ENCODE measurements at places on chromosomes 12 and 14.

DNA sequence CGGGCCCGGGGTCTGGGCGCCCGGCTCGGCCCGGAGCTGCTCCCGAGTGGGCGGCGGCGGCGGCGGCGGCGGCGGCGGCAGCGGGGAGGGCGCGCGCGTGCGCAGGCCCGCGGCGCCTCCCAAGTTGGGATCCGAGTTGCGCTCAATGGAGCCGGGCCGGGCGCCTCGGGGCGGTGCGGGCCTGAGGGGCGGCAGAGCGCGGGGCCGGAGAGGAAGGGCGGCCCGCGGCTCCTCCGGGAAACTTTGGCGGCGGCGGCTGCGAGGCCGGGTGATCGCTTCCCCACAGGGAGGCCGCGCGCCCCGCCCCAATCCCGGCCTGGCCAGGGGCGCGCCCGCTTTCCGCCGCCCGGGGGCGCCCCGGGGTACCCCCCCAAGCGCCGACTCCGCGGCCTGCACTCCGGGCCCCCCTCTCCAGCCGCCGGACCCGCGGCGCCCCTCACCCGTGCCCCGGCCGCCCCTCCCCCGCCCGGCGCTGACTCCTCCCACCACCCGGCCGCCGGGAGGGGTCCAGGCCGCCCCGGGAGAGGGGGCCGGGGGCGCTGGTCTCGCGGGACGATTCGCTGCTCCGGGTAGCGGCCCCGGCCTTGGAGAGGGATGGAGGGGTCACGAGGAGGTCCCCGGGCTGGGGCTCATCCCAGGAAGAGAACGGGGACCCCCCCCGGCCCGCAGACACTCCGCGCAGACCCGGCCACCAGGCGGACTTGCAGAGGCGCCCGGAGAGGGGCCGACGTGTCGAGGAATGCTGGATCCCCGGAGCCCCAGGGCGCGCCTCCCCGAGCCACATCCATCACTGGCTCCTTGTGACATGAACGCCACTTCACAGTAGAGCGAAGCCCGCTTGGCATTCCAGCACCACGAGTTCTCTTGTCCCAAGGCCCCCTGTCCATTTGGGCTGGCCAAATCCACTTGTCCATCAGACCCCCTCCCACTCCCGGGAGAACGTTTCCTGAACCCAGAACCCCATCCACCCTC is at the start of gene RILPL1:
Gene RILPL1 (minus strand): TSS at position 48 of the 972 bp plus-strand sequence. CDS start 237 bp downstream, outside the sequence.
- DNase-seq: peak; percentile 26

- DNase-seq: peak; percentile 10
Observed at GRCh38 chr12:24742378-24742777, 206.5 kb downstream of the BCAT1 start.

GRCh38 chr12:90959538-90960139 is 4.7 kb upstream of the CCER1 start:
- DNase-seq: no peak

DNA sequence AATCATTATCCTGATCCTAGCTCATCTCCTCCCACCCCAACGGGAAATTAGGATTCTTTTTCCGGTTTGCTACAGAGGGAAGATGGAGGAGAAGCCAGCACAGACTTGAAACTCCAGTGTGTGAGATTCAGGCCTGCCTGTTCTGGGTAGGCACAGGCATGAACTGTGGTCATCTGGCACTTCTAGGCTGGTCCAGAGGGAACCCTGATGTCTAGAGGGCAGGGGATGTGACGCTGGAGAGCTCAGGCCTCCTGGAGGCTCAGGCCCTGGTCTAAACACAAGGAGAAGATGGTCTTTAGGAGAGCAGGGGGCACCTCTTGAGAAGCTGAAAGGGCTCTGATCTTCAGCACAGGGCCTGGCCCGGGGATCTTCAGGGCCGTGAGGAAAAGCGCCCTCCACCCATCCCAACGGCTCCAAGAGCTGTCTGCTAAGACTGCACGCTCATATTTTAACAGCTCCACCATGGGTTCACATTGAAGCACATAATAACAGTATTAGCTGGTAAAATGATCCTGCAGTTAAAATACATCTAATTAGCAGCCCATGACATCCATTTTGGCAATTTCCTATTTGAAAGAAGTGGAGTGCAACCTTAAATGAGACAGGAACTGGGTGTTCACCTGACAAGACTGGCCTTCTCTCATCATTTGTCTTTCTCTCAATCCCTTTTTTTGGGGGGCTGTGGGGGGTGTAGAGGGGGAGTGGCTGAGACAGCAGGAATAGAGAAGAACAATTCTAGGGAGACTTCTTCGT is 35.4 kb downstream of the BCL11B start:
- DNase-seq: no peak

GRCh38 chr14:72962829-72963312 is 36.6 kb downstream of the DCAF4 start:
- no peak for DNase-seq

DNA sequence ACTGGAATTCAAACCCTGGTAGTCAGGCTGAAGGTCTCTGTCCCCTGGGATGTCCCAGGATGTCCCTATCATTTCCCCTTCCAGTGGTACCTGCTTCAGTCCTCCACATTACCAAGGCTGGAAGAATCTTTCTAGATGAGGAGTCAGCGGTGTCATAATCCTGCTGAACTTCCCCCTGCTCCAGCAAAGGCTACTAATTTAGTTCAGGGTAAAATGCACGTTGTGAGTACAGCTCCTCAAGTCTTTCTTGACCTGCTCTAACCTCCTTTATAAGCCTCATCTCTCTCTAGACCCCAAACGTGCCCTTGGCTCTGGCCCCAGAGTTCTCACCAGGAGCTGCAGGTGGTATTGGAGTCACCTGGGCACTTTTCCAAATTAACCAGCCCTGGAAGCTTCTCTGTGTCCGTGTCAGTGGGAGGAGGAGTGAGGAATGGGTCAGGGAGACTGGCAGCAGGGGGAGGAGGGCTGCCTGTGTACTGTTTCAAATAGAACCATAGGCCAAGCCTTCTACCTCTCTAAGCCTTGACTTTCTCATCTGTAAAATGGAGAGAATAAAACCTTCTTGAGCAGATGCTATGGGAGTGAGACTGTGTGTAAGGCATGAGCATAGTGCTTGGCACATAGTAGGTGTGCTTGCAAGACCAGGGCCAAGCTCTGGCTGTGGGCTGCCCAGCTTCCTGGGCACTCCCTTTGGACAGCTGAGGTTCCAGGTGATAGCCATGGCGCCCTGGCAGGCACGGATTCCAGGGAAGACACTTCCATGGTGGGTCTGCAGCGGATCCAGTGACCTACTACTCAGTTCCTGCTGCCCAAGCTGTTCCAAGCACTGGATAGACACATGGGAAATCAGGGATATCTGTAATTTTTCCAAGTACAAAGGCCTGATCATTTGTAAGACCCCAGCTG is 24.5 kb downstream of the ASB2 start:
- no peak for DNase-seq

GRCh38 chr12:56998981-56999380 is 7.4 kb downstream of the ZBTB39 start:
- no peak for DNase-seq

- DNase-seq: no peak
Observed at GRCh38 chr14:96162265-96162664, 42.4 kb upstream of the BDKRB2 start.

GRCh38 chr12:24778486-24779304 is 170.2 kb downstream of the BCAT1 start:
- DNase-seq: no peak

GRCh38 chr12:4303750-4304149 is 17.3 kb upstream of the TIGAR start:
- no peak for DNase-seq

- DNase-seq: peak; percentile 25
Observed at GRCh38 chr14:60327447-60328331, 78.7 kb downstream of the PPM1A start.

- DNase-seq: no peak
Observed at GRCh38 chr14:92556863-92557543, 43.4 kb downstream of the RIN3 start.

GRCh38 chr12:119375883-119376190 is 41.3 kb downstream of the CCDC60 start:
- DNase-seq: no peak

DNA sequence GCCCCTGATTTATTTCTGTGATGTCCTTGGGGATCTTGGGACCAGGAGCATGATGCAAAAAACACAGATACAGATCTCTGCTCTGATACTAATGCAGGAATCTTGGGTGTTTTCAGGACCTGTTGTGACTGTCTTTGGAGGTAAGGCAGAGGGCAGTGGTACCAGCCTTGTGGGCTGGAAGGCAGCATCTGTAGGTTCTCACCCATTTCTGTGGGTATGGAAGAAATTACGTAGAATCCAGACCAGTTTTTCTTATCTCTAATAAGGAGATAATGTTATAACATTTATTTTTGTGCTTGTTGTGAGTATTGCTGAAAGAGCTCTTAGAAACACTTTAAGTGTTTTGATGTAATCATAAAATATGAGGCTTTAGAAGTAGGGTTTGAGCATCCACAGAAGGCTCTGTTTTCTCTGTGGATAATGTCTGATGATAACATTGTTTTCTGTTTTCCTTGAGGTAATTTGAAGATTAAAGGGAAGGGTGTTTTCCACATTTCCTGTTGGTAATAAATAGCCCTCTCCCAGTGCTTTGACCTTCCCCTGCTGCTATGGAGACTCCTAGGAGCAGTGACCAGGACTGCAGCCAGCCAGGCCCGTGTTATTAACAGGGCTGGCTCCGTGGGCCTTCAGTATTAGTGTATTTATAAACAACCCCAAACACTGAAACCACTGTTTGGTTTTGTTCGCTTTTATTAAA is 9.4 kb upstream of the DCP1B start:
- DNase-seq: no peak

GRCh38 chr12:95100264-95101190 is 27.1 kb upstream of the NR2C1 start:
- DNase-seq: no peak

- no peak for DNase-seq
Observed at GRCh38 chr12:119008691-119009221, 27.4 kb downstream of the SRRM4 start.

GRCh38 chr12:50615907-50616296 is 111.1 kb downstream of the DIP2B start:
- no peak for DNase-seq

GRCh38 chr14:100041271-100041670 is 24.0 kb upstream of the EVL start:
- DNase-seq: no peak

DNA sequence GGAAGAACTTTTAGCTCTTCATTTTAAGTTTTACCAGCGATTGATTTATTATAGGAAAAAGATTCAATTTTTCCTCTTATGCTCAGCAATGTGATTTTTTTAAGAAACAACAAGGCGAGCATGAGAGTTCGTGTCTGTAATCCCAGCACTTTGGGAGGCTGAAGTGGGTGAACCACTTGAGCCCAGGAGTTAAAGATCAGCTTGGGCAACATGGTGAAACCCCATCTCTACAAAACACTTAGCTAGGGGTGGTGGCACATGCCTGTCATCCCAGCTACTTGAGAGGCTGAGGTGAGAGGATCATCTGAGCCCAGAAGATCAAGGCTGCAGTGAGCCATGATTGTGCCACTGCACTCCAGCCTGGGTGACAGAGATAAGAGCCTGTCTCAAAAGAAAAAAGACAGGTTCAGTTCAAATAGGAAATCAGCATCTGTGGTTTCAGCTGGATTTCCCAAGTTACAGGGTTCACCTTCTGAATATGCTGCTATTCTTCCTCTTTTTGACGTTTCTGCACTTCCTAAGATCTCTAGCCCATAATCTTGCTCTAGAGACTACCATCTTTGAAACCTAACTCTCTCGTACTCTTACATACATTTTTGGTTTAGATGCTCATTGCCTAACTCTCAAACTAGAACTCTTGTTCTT is 274.7 kb downstream of the SEC23A start:
- no peak for DNase-seq

GRCh38 chr14:27075503-27075902 is 477.7 kb upstream of the NOVA1 start:
- DNase-seq: no peak

- no peak for DNase-seq
Observed at GRCh38 chr14:26820138-26820537, 222.3 kb upstream of the NOVA1 start.

GRCh38 chr12:108670066-108670631 is 36.5 kb upstream of the SELPLG start:
- no peak for DNase-seq

DNA sequence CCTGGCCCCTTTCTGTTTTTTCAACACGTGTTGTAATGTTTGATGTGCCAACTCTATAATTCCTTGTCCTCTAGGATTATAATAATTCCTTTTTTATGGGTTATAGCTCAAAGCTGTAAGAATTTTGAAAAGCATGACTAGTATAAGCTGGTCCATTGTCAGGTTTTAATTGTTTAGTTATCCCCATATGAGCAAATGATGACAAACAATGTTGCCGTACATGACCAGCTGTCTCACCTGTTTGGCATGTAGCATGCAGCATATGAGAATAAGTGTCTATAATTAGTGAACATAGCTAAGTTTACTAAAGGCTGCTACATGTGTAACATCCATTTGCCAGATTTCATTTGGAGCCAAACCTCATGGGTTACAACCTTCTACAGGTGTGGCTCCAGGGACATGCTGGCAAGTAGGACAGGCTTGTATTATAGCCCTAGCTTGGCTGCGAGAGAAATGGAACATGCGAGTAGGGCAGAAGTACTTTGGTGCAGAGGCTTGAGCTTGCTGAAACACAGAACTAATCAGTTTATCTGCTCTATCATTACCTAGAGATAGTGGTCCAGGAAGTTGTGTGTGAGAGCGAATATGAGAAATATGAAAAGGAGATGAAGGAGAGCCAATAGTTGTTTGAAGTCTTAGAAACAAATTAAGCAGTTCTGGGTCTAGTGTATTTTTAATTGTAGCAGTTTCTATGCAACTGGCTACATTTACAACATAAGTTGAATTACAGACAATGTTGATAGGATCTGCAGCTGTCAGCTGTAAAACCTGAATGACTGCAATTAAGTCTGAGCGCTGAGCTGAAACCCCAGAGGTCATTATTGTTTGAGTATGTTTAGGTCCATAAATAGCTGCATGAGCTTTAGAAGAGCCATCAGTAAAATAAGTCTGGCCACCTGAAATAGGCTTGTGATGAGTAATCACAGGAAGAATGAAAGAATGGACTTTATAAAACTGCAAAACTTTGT is 22.6 kb upstream of the MAPKAPK5 start:
- DNase-seq: no peak

- DNase-seq: no peak
Observed at GRCh38 chr12:42365486-42365885, 39.5 kb downstream of the PPHLN1 start.

DNA sequence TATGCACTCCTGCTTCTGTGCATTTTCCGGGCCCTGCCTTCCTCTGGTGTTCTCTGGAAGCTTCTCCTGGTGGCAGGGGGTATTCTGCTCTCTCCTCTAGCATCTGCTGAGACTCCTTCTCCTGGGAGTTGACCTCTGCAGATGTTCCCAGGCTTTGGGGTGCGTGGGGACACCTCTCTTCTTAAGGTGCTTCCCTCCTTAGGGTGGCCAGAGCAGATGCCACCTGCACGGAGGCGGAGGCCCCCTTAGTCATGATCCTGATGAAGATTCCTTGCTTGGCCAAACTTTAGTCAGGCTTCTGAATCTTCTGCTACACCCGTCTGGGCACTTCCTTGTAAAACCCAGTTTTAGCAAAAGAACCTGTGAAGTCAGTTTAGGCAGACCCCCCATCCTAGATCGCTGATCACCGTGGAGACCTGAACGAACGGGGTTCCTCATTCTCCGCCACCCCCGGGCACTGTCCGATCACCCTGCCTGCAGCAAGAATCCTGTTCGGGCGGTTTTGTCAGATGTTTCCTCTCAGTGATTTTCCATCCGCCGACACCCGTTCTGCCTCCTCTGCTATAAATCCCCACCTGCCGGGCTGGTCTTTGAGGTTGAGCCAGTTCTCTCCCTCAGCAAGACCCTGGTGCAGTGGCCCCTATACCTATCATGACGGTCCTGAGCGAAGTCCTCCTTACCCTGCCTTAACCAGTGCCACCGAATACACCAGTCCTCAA is 111.9 kb downstream of the CALM1 start:
- DNase-seq: no peak

- no peak for DNase-seq
Observed at GRCh38 chr12:106776897-106777296, 2.4 kb downstream of the RIC8B start.
